ENCODE measurements at places on chromosomes 5 and 9. TPM values are rescaled to one million over a fixed set of nuclear protein-coding genes. Genes with fewer than 3 reads are reported as not detected.

PRR7 gene
- polyA plus RNA-seq: 4.9 TPM

IFNA2 gene
- polyA plus RNA-seq: not detected

TERT gene
- 0.51 TPM for polyA plus RNA-seq

PPP1R26 gene
- polyA plus RNA-seq: 6.4 TPM

SPINK4 gene
- not detected for polyA plus RNA-seq

PDE4D gene
- polyA plus RNA-seq: 2.5 TPM

LCN12 gene
- 0.77 TPM for polyA plus RNA-seq

NPDC1 gene
- 44.3 TPM for polyA plus RNA-seq

PLCXD3 gene
- polyA plus RNA-seq: 0.19 TPM

SPATA31E1 gene
- polyA plus RNA-seq: not detected

NR4A3 gene
- 0.29 TPM for polyA plus RNA-seq

RHOBTB3 gene
- 3.5 TPM for polyA plus RNA-seq

CHMP5 gene
- polyA plus RNA-seq: 59.9 TPM

PRR16 gene
- 0.38 TPM for polyA plus RNA-seq

KIF20A gene
- polyA plus RNA-seq: 9.9 TPM

SLC9A3 gene
- polyA plus RNA-seq: 1.9 TPM

KLHL3 gene
- 0.95 TPM for polyA plus RNA-seq

ST8SIA4 gene
- polyA plus RNA-seq: 0.35 TPM

ATP6V1G1 gene
- polyA plus RNA-seq: 127 TPM

C5orf22 gene
- 7.3 TPM for polyA plus RNA-seq

CCDC152 gene
- 0.49 TPM for polyA plus RNA-seq

ZMYND19 gene
- 25.9 TPM for polyA plus RNA-seq

ADAMTS19 gene
- 0.07 TPM for polyA plus RNA-seq

PCDHGB6 gene
- 0.92 TPM for polyA plus RNA-seq

HACD4 gene
- polyA plus RNA-seq: 0.98 TPM

INSL4 gene
- polyA plus RNA-seq: not detected

IPO11 gene
- polyA plus RNA-seq: 5.4 TPM

CLIC3 gene
- polyA plus RNA-seq: 474 TPM

PLPPR1 gene
- polyA plus RNA-seq: 0.05 TPM

PLEKHG4B gene
- 0.53 TPM for polyA plus RNA-seq

ANGPTL2 gene
- 1.9 TPM for polyA plus RNA-seq

STPG3 gene
- polyA plus RNA-seq: not detected

NIPBL gene
- 10.9 TPM for polyA plus RNA-seq

SPINK13 gene
- not detected for polyA plus RNA-seq

SLCO6A1 gene
- polyA plus RNA-seq: not detected

EGFL7 gene
- 34.5 TPM for polyA plus RNA-seq

NFIL3 gene
- polyA plus RNA-seq: 12.7 TPM

FAM163B gene
- polyA plus RNA-seq: not detected

SEMA5A gene
- 1.3 TPM for polyA plus RNA-seq

SERF1A gene
- 0.41 TPM for polyA plus RNA-seq

PHF19 gene
- 22.3 TPM for polyA plus RNA-seq

PPIC gene
- 42.1 TPM for polyA plus RNA-seq

NUTM2G gene
- polyA plus RNA-seq: 0.06 TPM

SLC34A3 gene
- 1.3 TPM for polyA plus RNA-seq

NME5 gene
- polyA plus RNA-seq: 0.39 TPM

PTPRD gene
- polyA plus RNA-seq: 0.60 TPM

C9orf153 gene
- polyA plus RNA-seq: 0.14 TPM

PHF24 gene
- 0.04 TPM for polyA plus RNA-seq

NUDT12 gene
- 5.1 TPM for polyA plus RNA-seq

GFI1B gene
- 0.02 TPM for polyA plus RNA-seq

FGD3 gene
- polyA plus RNA-seq: 2.3 TPM

RMI1 gene
- 3.6 TPM for polyA plus RNA-seq

CATSPER3 gene
- polyA plus RNA-seq: 0.55 TPM

ASS1 gene
- polyA plus RNA-seq: 63.6 TPM

PGM5 gene
- 5.3 TPM for polyA plus RNA-seq

FAM153A gene
- polyA plus RNA-seq: 0.29 TPM

Data from esophagus (tissue), 2 donors.